Mucosa of gallbladder (tissue), 1 donor: ENCODE measurements at places on chromosomes 1 and 21. TPM values are rescaled to one million over a fixed set of nuclear protein-coding genes. Genes with fewer than 3 reads are reported as not detected.
A peak's percentile ranks its signal among the peaks of the same experiment; 100 is the strongest.

Gene ARHGEF10L
- total RNA-seq, result 53.0 TPM

Gene KIF17
- total RNA-seq, result 4.7 TPM

DNA sequence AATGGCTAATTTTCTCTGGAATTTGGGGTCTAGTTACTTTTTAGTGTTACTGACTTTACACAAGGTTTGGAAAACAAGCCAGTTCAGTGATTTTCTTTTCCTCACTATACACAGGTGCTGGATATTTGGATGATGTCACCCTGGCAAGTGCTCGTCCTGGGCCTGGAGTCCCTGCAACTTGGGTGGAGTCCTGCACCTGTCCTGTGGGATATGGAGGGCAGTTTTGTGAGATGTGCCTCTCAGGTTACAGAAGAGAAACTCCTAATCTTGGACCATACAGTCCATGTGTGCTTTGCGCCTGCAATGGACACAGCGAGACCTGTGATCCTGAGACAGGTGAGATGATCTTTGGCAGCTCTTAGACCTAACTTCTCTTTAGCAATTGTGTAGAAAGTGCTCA lies 64.5 kb upstream of the LAMC2 start:
- DNase-seq, result no peak

DNA sequence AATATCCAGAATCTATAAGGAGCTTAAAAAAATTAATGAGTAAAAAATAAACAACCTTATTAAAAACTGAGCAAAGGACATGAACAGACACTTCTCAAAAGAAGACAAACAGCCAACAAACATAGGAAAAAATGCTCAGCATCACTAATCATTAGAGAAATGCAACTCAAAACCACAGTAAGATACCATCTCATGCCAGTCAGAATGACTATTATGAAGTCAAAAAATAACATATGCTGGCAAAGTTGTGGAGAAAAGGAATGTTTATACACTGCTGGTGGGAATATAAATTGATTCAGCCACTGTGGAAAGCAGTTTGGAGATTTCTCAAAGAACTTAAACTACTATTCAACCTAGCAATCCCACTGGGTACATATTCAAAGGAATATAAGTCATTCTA lies 25.3 kb downstream of the PIGK start:
- DNase-seq, result no peak

Gene CLCNKB
- total RNA-seq, result 0.63 TPM

GRCh38 chr1:17877316-17877715 lies 122.2 kb downstream of the ACTL8 start:
- DNase-seq, result no peak

Gene OR14K1
- total RNA-seq, result not detected

Gene GBP7
- not detected for total RNA-seq

DNA sequence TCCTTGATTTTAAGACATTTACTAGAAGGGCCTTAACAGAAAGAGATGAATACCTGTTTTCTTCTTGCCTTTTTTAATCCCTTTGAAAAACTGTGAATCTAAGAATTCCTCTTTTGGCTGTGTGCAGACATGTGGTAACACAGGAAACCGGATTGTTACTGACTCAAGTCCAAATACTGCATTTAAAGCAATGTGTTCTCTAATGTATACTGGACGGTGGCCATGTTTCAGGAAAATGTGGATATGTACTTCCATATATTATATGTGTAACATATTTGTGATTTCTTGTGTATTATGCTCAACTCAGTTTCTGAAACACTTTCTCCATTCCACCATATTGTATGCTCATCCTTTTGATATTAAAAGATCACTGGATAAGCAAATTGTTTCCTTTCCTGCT lies 185.1 kb downstream of the LRRC7 start:
- no peak for DNase-seq

GRCh38 chr21:17779496-17779895 lies 39.7 kb downstream of the C21orf91 start:
- DNase-seq, result no peak

Gene BSDC1
- 101 TPM for total RNA-seq

DNA sequence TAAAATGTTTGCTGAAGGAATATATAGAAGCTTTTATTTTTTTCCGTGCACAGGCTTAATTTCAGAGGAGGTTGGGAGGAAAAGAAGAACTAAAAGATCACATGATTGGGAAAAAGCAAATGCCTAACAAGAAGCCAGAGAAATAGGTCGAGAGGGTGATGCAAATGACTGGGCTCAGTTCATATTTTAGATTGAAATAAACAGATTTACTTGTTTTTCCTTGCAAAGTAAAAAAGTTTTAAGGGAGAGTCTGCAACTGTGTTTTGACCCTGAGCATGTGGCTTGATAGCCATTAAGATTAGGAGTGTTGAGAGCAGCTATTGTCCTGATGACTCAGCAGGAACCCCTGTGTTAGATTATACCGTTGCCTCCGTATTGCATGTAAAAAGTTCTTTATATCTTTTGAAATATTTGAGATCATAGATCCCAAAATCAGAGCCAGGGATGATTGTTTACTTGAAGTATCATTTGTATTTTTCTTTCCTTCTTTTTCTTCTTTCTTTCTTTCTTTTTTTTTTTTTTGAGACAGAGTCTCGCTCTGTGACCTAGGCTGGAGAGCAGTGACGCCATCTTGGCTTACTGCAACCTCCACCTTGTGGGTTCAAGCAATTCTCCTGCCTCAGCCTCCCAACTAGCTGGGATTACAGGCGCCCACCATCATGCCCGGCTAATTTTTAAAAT lies 20.2 kb downstream of the CLIC4 start:
- DNase-seq, result no peak

Gene USP21
- 42.4 TPM for total RNA-seq

DNA sequence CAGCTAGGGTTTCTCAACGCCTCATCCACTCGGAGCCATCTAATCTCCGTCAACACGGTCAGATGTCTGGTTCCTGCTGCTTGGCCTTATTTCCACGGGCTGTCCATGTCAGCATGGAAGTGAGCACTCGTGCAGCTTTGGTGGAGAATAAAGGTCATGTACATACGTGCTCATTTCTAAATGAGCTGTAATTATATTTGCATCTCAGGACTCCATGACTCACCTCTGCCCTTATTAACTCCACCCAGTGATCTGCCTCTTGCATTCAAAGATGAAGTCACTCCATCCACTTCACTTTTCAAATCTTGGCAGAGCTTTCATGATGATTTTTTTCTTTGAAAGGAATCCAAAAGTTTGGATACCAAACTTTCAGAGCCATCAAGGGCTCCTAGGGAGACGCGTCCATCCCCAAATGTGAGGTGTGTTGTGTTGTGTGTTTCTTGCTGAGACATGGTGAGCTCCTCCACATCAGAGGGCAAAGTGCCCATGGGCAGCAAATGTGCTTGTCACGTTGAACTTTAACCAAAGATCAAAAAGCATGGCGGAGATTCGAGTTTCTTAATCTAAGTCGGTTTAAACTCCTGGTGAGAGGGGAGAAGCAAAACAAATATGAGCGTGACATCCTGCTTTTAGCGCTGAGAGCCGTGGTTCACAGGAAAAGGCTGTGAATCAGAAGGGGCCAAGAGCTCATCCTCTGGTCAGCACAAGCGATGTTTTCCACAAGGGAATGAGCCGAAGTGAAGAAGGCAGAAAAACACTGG lies 68.6 kb upstream of the ERRFI1 start:
- peak; percentile 23 for DNase-seq

DNA sequence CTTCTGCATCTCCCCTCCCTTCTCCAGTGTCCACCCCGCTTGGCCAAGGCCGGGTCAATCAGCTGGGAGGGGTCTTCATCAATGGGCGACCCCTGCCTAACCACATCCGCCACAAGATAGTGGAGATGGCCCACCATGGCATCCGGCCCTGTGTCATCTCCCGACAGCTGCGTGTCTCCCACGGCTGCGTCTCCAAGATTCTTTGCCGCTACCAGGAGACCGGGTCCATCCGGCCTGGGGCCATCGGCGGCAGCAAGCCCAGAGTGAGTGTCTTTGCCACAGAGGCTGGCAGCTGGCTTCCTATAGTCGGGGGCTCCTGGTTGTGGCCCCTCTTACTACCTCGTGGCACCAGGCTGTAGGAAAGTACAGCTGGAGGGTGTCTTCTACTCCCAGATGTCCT lies 3.6 kb downstream of the PAX7 start:
- no peak for DNase-seq

- DNase-seq, result no peak
Observed at GRCh38 chr1:198922638-198923430, 284.0 kb downstream of the PTPRC start.

GRCh38 chr1:100028765-100029164 lies 59.0 kb downstream of the SLC35A3 start:
- DNase-seq, result no peak

GRCh38 chr1:206704226-206704625 lies 19.5 kb downstream of the MAPKAPK2 start:
- no peak for DNase-seq

- no peak for DNase-seq
Observed at GRCh38 chr21:46196733-46197132, 12.5 kb upstream of the SPATC1L start.

GRCh38 chr1:160767395-160768294 lies 28.3 kb upstream of the LY9 start:
- DNase-seq, result no peak

GRCh38 chr21:38806153-38806941 lies 618 bp downstream of the ETS2 start:
- DNase-seq, result no peak

- no peak for DNase-seq
Observed at GRCh38 chr21:43979654-43980053, 32.5 kb upstream of the TRAPPC10 start.

- DNase-seq, result no peak
Observed at GRCh38 chr1:226736001-226736907, 2.8 kb downstream of the ITPKB start.

Gene EDARADD
- total RNA-seq, result 7.4 TPM

DNA sequence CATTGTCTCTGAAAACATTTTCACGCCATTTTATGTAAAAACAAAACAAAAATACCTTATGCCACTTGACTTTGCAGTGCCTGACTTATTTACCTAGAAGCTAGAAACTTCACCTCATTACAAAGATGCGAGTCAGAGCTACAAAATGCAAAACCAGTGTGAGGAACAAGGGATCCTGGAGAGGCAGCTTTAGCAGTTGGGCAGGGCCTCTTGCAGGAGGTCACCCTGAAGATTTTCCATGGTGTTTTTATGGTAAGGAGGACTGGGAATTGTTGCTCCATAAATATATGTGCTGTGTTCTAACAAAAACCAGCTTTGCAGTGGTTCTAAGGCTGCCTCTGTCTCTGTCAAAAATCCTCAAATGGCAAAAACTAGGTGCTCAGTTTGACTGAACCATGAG lies 36.4 kb upstream of the TARBP1 start:
- no peak for DNase-seq

- no peak for DNase-seq
Observed at GRCh38 chr1:39635205-39635870, 4.1 kb downstream of the HEYL start.

- DNase-seq, result no peak
Observed at GRCh38 chr1:25617625-25618432, 1.2 kb downstream of the MAN1C1 start.

Gene ANKRD65
- total RNA-seq, result 10.1 TPM

- DNase-seq, result peak; percentile 33
Observed at GRCh38 chr21:36647279-36648093, 51.4 kb upstream of the SIM2 start.

DNA sequence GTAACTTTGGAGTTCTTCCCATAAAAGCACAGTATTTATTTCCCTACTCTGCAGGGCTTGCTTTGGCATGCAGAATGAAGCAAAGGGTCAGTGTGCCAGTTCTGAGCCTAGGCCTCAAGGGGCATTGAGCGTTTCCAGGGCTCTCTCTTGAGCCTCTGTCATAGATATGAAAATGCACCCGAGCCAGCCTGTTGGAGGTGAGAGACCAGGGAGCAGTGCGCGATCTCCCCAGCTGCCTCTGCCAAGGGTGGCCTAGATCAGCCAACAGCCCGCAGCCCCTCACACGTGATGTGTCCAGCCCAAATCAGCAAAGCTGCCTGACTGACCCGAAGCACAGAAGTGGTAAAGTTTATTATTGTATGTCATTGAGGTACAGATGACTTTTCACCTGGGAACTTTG lies 63.7 kb downstream of the TENT5C start:
- no peak for DNase-seq

Gene GJA9
- total RNA-seq, result 0.26 TPM

GRCh38 chr1:59669752-59670312 lies 144.9 kb upstream of the HOOK1 start:
- DNase-seq, result peak; percentile 40

GRCh38 chr1:157178490-157178889 lies 40.3 kb upstream of the ETV3 start:
- DNase-seq, result no peak
